ENCODE measurements at places on chromosomes 7 and 10.

DNA sequence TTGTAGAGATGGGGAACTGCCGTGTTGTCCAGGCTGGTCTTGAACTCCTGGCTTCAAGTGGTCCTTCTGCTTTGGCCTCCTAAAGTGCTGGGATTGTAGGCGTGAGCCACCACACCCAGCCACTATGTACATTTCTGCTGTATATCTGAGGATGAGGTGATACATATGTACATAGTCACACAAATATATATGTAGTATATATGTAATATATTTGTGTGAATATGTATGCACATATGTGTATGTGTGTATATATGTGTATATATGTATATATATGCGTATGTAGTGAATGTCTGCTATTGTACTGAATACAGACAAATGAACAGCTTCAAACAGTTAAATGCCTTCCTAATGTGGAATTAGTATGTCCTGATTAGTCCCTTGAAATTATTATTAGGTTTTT lies 70.3 kb downstream of the EXOC6 start:
- no peak for DNase-seq

DNA sequence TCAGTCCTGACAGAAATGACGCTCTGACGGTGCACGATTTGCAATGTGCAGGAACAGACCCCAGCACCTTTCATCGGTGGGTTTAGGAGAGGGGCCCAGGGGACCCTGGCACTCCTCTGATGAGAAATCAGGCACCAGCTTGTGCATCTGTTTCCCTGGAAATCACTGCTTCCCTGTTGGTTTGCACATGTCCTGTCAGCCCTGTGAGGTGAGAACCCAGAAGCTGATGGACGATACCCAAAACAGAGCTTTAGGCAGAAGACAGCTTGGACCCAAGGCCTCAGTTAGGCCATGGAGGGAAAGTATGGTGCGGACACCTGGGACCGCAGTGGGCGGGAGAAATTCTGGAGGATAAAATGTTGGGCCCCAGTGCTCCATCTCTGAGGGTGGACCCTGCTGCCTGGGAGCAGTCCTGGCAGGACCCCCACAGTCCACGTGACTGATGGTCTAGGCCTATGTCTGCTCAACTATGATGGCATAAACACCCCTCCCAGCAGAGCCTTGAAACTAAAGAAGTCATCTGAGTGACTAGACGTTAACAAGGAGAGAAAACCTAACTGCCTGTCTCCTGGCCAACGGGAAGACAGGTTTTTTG lies 242.8 kb downstream of the PTPRN2 start:
- DNase-seq = no peak

DNA sequence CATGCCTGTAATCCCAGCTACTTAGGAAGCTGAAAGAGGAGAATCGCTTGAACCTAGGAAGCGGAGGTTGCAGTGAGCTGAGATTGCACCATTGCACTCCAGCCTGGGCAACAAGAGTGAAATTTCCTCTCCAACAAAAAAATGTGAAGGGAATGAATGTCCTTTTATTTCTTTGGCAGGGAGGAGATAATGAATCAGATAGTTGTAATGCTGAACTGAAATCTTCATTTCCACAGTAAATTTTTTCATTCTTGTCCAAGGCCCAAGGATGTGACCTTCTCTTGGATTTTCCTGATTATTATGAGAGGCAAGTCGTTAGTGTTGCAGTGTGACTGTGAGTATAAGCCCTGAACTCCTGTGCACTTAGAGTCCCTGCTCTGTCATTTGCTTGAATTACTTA lies 13.6 kb downstream of the STAMBPL1 start:
- no peak for DNase-seq

- no peak for DNase-seq
Measured at GRCh38 chr10:13751191-13751764, 164.5 kb downstream of the PRPF18 start.

GRCh38 chr7:21317966-21318915 lies 109.6 kb upstream of the SP4 start:
- no peak for DNase-seq

DNA sequence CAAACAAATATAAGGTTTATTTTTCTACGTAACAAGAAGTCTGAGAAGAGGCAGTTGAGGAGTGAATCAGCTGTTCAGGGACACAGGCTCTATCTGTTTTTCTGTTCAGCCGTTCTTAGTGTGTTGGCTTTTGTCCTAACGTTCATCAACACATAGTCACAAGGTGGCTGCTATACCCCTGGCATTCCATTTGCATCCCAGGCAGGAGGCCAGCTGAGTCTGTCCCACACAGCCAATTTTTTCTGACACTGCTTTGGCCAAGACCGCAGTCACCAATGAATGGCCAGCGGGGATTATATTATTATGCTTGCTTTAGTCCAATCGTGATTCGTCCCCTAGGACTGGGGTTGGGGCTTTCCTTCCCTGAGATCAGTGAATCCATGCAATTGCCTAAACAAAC lies 143.4 kb upstream of the CHST15 start:
- no peak for DNase-seq

DNA sequence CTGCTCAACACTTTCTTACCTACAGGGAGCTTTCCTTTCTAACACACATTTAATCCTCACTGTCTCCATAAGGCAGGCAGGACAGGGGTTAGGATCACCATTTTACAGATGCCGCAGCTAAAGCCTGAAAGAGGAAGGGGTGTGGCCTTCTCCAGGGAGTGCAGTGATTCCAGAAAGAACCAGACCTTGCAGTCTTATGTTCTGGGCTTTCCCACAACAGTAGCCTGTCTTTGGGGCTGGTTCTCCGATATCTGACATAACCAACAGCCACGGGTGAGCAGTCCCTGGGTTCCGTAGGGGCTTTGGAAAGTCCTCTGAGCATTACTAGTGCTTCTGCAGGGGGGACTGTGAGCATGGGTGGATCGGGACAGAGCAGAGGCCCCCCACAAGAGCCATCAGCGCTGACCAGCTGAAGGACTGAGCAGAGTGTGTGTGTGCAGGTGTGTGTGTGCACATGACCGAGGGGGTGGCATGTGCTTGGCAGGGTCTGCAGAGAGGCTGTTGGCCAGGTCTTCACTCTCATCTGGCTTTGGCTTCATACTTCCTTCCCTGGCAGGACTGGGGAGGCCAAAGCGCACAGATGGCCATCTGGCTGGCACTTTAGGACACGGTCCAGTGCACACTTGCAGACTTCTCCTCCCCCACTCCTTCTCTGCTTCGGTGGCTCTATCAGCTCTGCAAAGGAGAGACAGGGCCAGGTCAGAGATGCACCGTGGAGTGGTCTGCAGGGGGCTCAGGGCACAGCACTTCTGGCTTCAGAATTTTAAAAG lies 400.3 kb downstream of the RPS24 start:
- DNase-seq = no peak

DNA sequence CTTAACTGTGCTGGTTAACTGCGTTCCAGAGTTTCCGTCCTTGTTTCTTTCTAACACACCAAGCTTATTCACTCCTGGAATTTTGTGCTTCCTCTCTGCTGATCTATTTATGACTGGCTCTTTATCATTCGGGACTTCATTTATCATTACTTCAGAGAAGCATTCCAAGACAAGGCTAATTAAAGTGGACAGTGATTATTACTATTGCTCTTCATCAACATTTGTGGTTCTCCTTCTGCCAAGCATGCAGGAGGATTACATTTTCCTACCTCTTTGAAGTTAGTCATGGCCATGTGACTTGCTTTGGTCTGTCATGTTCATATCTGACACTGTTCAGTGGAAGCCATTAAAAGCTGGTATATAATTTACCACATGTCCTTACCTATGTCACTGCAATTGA lies 172.4 kb upstream of the AGR3 start:
- DNase-seq = no peak

- no peak for DNase-seq
Measured at GRCh38 chr10:107966826-107967225, 802.3 kb upstream of the SORCS1 start.
